Epithelial cell of proximal tubule (primary cell): ENCODE measurements at places on chromosomes 16 and 17.

DNA sequence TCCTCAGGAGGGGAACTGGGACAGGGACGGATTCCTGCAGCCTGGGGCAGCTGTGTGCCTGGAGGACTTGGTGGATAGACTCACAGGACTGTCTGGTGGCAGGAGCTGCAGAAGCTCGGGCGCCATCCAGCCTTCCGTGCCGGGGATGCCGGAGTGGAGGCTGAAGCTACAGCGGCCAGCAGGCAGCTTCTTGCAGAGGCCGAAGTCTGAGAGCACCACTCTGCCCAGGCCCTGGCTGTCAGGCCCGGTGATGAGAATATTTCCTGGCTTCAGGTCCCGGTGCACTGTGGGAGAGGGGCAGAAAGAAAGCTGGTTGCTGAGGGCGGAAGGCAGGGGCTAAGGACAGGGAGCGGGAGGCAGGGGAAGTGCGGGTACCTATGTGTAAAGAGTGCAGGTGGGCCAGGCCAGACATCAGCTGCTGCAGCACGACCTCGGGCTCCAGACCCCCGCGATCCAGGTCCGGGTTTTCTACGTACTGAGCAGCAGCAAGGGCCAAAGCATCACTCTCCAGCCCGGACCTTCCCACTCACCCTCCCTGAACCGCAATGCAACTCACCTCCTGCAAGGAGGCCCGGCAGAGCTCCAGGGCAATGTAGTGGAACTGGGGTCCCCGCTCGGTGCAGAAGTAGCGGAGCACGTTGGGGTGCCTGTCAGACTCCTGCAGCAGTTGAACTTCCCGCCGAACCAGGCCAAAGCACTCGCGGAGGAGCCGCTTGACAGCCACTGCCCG is 16.1 kb downstream of the PLK1 start:
- DNase-seq: no peak

- DNase-seq: no peak
Observed at GRCh38 chr17:7909089-7909488, 7.0 kb downstream of the RNF227 start.

GRCh38 chr17:45425125-45425983 is 7.3 kb downstream of the ARHGAP27 start:
- peak; percentile 83 for DNase-seq

GRCh38 chr17:75105126-75106080 is 4.4 kb upstream of the ARMC7 start:
- DNase-seq: no peak

DNA sequence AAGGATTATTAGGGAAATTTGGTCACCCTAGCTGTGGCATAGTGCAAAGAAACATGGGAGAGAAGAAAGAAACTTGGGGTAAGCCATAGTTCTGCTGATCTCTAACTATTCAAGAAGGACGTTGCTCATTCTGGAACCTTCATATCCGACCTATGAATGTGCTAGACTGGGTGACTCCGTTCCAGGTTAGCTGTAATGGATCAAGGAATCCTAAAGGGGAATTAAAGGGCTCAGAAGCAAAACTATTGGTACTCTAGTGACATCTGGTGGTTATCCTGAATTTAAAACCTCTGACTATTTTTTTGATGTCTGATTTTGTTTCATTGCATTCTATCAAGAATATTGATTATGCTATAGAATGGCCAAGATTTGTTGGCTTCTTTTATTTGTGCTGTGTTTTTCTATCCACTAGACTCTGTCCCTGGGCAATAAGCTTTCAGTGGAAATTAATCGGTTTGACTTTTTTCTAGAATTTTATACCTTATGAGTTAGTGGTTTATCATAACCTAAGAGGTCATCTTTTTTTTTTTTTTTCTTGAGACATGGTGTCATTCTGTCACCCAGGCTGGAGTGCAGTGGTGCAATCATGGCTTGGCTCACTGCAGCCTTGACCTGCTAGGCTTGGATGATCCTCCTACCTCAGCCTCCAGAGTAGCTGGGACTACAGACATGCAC is 19.5 kb downstream of the PCTP start:
- peak; percentile 26 for DNase-seq

GRCh38 chr17:64496786-64497564 is at the start of gene POLG2:
Gene POLG2 (minus strand): TSS chr17:64497054. CDS start chr17:64496968, 86 bp downstream.
- peak; percentile 61 for DNase-seq

- DNase-seq: no peak
Observed at GRCh38 chr17:41015454-41015853, 6.5 kb upstream of the KRTAP3-1 start.

DNA sequence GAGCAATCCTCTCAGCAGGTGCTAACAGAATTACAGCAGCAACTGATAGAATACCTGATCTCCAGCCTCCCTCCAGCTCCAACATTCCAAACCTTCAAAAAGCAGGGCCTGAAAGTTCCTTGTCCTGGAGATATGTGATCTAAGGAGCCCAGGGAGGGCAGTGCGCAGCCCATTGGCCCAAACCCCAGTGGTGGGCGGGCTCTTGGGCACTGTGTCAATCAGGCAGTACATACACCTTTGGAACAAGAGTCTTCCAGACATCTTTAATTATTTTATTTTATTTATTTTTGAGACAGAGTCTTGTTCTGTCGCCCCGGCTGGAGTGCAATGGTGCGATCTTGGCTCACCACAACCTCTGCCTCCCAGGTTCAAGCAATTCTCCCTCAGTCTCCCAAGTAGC is 24.2 kb downstream of the SLC12A3 start:
- DNase-seq: no peak

DNA sequence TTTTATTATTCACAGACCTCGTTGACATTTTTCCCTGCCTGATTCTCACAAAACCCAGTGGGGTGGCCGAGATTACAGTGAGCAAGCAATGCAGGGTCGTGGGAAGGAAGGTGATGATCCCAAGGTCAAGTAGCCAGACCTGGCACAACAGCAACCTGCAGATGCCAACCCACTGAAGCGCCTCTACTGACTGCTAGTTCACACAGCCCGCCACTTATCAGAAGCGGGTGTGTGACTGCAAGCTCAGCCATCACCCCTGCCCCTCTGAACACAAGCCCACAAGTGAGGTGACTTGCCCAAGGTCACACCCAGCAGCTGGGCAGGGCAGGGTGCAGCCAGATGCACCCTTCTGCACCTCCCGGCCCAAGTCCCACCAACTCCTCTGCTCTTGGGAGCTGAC is 7.1 kb downstream of the TFAP4 start:
- no peak for DNase-seq

DNA sequence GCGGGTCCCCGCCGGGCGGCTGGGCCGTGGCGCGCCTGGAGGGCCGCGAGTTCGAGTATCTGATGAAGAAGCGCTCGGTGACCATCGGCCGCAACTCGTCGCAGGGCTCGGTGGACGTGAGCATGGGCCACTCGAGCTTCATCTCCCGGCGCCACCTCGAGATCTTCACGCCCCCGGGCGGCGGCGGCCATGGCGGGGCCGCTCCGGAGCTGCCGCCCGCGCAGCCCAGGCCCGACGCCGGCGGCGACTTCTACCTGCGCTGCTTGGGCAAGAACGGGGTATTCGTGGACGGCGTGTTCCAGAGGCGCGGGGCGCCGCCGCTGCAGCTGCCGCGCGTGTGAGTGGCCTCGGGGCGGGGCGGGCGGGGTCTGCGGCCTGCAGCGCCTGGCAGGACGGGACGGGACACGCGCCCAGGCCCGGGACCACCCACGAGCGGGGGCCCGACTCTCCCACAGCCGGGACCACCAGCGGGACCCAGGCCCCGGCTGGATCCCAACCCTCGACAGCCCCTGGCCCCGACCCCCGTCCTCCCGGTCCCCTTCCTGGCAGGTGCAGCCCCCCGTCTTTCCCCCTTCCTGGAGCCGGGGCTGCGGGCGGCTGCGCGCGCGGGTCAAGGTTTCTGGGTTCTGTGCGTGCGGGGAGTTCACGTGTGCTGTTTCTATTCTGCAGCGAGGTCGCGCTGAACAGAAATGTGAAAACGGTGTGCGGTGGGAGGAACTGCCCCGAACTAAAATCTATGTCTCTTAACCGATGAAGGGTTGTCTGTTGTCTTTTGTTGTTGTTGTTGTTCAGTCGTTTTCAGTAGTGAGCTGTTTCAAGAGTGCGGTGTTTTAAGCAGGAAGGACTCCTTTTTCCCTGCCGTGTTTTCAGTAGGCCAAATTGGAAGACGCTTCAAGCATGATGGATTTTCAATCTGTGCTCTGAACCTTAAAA is 705 bp downstream of the FOXK2 start:
- no peak for DNase-seq

DNA sequence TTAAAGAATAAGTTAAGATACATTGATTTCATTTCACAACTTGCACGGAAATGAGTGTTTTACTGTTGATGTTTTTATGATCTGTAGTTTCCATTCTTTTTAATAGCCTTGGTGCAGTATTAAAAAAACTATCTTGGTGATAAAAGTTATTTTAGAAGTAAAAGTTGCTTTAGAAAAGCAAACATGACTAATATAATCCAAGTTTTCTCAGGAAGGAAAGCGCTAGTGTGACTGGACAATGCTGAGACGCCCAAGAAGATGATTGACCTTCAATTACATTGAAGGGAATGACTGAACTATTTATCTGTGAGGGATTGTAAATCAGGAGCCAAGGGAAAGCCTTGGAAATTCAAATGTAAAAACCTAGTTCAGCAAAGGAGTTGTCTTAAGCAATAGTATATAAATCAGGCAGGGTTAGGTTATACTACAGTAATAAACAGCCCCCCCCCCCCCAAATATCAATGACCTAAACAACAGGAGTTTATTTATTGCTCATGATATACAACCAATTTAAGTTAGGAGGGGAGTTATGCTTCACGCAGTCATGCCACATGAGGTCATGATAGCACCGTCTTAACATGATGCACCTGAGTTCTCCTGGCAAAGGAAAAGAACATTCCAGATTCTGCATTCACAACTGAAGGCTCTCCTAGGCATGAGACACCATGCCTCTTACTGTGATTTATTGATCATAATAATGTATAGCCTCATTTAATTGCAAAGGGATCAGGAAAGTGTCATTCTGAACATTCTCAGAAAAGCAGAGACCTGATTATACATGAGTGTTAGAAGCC is 443.8 kb downstream of the CDH13 start:
- DNase-seq: no peak

- no peak for DNase-seq
Observed at GRCh38 chr17:43665084-43665936, 3.6 kb upstream of the MEOX1 start.

- no peak for DNase-seq
Observed at GRCh38 chr17:13074026-13074425, 56.2 kb upstream of the ELAC2 start.

GRCh38 chr16:85465328-85466303 is 147.5 kb upstream of the GSE1 start:
- no peak for DNase-seq

DNA sequence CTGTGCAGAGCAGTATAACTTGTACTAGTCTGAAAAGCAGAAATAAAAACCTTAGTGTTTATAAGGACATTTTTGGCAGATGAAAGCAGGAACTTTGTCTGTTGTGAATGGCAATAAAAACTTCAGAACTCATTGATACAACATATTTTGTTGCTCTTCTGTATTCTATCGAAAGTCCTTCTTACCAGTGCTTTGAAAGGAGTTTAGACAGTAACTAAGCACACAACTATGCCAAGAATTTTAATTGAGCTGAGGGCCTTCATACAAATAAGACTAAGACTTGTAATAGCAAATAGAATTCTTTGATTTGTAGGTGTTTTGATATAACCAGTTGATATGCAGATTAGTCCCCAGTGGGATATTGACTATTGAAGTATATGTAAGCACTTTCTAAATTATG is 308.4 kb downstream of the ZFHX3 start:
- DNase-seq: peak; percentile 54

GRCh38 chr17:31392002-31392855 is 754 bp downstream of the RAB11FIP4 start:
- DNase-seq: no peak

- no peak for DNase-seq
Observed at GRCh38 chr16:78215222-78215621, 115.8 kb downstream of the WWOX start.

DNA sequence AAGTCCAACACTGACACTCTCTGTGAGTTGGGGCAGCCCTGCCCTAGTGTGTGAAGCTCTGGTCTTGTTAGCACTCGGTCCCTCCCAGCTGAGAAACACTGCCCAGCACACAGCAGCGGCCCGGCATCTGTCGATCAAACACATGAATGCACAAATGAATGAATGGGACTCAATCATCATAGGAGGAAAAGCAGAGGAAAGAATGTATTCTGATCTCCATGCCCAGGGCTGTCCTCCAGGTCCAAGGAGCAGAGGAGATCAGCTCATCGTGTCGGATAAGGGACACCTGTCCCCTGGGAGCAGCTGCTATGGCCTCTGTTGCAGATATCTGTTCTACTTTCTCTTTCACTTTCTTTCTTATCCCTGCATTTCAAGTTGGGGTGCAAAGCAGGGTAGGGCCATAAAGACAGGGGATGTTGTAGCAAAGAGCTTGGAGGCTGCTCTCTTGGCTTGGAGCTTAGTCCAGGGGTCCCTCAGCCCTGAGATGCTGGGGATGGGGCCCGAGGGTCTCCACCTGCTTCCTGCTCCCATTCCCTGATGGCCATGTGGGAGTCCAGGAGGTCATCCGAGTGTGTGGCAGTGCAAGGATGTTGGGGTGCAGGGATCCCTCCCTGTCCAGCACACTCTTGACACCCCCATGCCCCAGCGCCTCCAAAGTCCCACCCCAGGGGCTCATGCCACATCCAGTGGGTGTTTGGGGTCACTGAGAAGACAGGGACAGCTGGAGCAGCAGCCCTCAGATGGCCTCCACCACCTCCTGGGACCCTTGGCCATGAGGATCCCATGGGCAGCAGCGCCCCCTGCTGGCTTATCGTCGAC is 88.2 kb downstream of the IRF8 start:
- DNase-seq: no peak
